Cortex of kidney (tissue), 1 donor: ENCODE measurements at places on chromosomes 5 and 9.

DNA sequence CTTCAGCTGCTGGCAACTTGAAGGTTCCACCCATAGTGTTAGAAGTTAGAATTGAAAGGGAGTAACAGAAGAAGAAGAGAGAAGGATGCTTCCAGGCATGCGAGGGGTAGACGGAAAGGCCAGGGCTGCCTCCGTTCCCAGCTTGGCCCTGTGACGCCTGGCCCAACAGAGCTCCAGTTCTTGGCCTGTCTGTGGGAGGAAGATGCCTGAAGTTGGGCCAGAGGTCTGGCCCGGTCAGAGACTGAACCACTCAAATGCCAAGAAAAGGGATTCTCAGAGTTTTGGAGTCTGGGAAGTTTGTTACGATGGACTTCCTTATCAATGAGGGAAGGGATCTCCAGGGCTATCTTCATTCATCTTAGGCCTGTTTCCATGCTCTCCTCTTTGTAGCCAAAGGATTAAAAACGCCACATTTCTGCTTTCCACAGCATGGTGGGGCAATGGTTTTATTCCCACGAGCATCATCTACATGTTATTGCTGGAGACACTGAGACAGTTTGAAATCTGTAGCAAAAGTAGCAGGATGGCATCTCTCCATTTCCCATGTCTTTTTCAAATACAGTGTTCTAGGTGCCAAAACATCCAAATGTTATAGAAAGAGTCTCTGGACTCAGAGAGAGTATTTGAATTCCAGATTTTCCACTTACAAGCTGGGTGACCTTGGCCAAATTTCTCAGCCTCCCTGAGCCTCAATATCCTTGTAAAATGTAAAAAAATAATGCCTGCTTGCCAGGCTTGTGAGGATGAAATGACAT is 65.4 kb upstream of the ANKRD55 start:
- DNase-seq, result no peak

DNA sequence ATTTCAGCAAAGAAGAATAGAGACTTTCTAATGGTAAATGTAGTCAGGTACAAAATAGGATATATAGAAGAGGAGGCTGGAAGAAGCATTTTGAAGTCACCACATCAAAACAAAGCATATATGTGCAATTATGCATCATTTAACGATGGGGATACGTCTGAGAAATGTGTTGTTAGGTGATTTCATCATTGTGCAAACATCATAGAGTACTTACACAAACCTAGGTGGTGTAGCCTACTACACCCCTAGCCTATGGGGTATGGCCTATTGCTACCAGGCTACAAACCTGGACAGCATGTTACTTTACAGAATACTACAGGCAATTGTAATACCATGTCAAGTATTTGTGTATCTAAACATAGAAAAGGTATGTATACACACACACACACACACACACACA is 28.4 kb downstream of the ELP1 start:
- no peak for DNase-seq

DNA sequence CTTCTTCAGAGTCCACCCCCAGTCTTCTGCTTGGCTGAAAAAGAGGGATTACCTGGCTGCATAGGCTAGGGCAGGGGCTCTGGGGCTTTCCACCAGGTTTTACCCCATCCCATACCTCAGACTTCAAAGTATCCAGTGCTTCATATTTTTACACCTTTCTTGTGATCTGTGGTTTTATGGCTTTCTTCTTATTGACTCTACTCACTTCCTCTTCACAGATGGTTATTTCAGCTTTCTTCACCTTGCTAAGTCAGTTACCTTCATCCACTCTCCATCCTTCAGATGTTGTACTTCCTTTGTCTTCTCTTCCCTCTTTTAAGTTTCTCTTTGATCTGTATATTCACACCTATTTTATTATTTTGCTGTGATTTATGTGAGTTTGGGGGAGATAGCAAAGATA is 104.3 kb downstream of the GRIA1 start:
- no peak for DNase-seq

DNA sequence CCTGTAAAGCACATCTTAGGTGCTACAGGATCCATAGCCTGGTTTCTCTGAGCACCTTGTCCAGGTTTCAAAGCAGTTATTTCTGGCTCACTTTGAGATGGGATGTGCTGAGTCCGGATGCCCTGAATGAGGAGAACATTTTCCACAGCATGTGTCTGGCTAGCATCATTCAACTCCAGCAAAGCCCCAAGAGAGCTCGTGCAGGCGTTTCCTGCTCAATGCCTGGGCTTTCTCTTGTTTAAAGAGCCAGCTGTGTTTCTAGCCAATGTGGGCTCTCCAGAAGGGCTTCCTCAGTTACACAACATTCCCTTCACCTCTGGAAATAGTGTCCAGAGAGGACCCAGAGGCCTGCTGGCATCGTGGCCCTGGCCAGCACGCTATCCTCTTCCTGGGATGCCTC is 411.7 kb downstream of the DMAC1 start:
- no peak for DNase-seq

DNA sequence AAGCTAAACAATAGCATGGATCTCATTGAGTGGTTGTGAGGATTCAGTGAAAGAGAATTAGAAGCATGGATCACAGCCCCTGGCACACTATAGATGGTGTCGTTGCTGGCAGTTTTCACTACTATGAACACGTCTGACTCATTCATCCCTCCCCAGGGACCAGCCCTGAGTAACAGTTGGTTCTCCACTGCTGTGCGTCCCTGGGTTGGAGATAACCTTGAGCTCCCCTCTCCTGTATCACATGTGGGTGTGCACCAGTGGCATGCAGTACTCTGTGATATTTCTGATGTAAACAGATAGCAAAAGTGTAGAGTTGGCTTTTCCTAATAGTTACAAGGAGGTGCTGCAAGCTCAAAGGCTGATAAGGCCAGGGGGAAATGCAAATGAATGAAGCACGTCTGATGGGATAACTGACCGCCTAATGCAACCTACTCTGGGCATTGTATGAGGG is 8.8 kb upstream of the LCP2 start:
- no peak for DNase-seq

- no peak for DNase-seq
Observed at GRCh38 chr5:134079748-134080581, 34.5 kb upstream of the TCF7 start.
